ENCODE measurements at places on chromosomes 13 and 19. TPM values are rescaled to one million over a fixed set of nuclear protein-coding genes. Genes with fewer than 3 reads are reported as not detected.

Gene COMP
- polyA plus RNA-seq = 2.2 TPM

Gene SLITRK1
- polyA plus RNA-seq = not detected

Gene NCAN
- polyA plus RNA-seq = not detected

Gene APOE
- polyA plus RNA-seq = 109 TPM

Gene LPAR6
- 14.3 TPM for polyA plus RNA-seq

Gene CEACAM3
- 0.07 TPM for polyA plus RNA-seq

Gene CD70
- not detected for polyA plus RNA-seq

Gene CYP2A7
- polyA plus RNA-seq = not detected
